Left ventricle myocardium inferior (tissue), 1 donor: ENCODE measurements at places on chromosomes 4 and X. TPM values are rescaled to one million over a fixed set of nuclear protein-coding genes. Genes with fewer than 3 reads are reported as not detected.

The CT45A1 gene
- not detected for total RNA-seq

The GPRASP2 gene
- total RNA-seq = 14.5 TPM

- no peaks in the 10 kb centered on the region for H3K4me1 ChIP-seq
- H3K4me3 ChIP-seq = no peak overlapping the region
- no peak overlapping the region for H3K27ac ChIP-seq
- DNase-seq = no peak
- H3K27me3 ChIP-seq = no peaks in the 10 kb centered on the region
These were observed 70.8 kb downstream of the ANXA10 start for GRCh38 chr4:168163106-168163505.

- H3K4me1 ChIP-seq = peaks cover 36% of the 10 kb centered on the region
- H3K27me3 ChIP-seq = no peaks in the 10 kb centered on the region
- H3K27ac ChIP-seq = no peak overlapping the region
- DNase-seq = no peak
These were observed 29.0 kb downstream of the RNF4 start for GRCh38 chr4:2497931-2498330.

DNA sequence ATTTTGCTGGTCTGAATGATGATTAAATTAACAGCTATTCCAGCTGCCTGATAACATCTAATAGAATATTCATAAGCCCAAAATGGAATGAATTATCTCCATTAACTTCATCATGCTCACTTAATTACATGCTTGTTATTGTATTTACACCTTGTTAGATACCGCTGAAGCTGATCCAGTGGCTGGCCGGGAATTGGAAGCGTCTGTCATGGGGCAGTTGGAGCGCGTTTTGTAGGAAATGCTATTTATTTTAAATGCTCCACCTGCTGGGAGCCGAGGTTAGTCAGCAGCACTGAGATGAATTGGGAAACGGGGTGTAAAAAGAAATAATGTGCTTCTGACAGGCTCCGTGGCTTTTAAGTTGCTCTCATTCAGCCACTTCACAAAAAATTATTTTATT, 25.2 kb downstream of the ARX start:
- H3K27ac ChIP-seq = no peak overlapping the region
- no peaks in the 10 kb centered on the region for H3K4me1 ChIP-seq
- no peak overlapping the region for H3K4me3 ChIP-seq
- no peaks in the 10 kb centered on the region for H3K27me3 ChIP-seq
- H3K36me3 ChIP-seq = no peaks in the 10 kb centered on the region
